ENCODE measurements at places on chromosomes 5 and 9. TPM values are rescaled to one million over a fixed set of nuclear protein-coding genes. Genes with fewer than 3 reads are reported as not detected.

The PCDHGA7 gene
- 0.73 TPM for total RNA-seq

GRCh38 chr5:107474361-107474715 is 196.4 kb downstream of the EFNA5 start:
- peak overlapping the region; percentile 51 for H3K4me3 ChIP-seq
- no peaks in the 10 kb centered on the region for H3K27me3 ChIP-seq
- no peak for DNase-seq
- peaks cover 93% of the 10 kb centered on the region for H3K4me1 ChIP-seq

GRCh38 chr9:90898228-90898627 is 96.6 kb downstream of the SYK start:
- no peaks in the 10 kb centered on the region for H3K36me3 ChIP-seq
- no peak for DNase-seq
- H3K4me3 ChIP-seq, result no peak overlapping the region
- H3K27me3 ChIP-seq, result no peaks in the 10 kb centered on the region
- H3K4me1 ChIP-seq, result no peaks in the 10 kb centered on the region

The BARHL1 gene
- not detected for total RNA-seq

The CDH9 gene
- not detected for total RNA-seq

DNA sequence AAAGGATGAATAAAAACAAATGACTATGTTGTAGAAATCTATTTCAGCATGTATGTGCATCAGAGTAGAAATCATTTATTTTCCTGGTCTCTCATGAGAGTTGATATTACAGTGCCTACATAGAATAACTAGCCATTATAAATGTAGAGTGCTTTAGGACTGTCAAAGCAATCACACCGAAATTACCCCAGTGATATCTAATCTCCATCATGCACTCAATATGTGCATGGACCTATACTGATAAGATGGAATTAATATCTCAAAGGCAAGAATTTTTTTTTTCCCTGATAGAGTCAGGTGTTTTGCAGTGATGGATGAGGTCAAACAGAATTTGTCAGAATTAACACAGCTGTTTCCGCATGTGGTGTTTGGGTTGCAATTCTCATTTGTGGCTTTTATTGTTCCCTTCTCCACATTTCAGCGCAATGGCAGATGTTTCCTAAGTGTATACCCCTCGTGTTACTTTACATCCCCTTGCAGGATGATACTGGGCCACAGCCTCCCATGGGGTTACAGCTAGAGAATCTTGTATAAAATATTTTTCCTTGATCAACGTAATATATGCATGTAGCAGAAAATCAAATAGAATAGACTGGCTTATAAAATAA is 298.8 kb downstream of the RASEF start:
- no peak for DNase-seq
- H3K27me3 ChIP-seq, result no peaks in the 10 kb centered on the region
- no peak overlapping the region for H3K27ac ChIP-seq
- no peak overlapping the region for H3K4me3 ChIP-seq

All from Calu3 (cell line).